ENCODE measurements at places on chromosomes 4 and X.

GRCh38 chrX:22383988-22384387 is 111.3 kb downstream of the CBLL2 start:
- DNase-seq, result no peak

GRCh38 chrX:69457756-69458155 is 46.4 kb upstream of the NALF2 start:
- no peak for DNase-seq

DNA sequence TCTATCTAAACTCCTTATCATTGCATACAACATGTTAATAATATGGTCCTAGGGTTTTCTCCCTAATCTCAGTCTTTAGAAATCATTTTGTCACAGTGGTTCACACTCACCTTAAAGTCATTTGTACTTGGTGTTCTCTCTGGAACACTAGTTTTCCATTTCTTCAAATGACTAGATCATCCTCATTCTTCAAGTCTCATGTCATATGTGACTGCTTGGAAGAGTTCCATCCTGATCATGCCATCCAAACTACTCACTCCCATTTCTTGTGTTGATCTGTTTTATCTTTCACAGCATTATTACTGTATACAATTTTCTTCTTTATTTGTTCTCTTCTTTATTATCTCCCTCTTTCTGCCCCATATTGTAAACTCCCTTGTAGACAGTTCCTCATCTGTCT is 66.5 kb downstream of the HTR2C start:
- no peak for DNase-seq

- DNase-seq, result peak; percentile 55
These were observed 36.0 kb downstream of the P2RY8 start for GRCh38 chrX:1500701-1501624.

DNA sequence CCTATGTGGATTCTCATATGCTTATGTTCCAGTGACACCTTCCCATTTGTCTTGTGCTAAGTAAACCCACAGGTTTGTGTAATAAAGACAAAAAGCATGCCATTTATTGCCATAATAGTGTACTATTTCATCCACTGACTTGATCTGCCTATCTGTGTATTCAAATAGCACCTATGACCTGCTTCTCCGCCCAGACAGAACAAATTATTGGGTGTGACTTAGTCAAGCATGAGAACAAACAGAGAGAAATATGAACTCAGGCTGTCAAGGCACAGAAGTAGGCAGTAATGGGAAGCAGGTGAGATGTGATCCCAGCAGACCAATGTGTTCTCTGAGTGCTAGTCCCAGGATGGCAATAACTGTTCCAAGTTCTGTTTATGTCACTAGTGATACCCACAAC is 25.4 kb downstream of the ELOVL6 start:
- DNase-seq, result no peak

- DNase-seq, result no peak
These were observed 7.3 kb downstream of the SPON2 start for GRCh38 chr4:1164956-1165545.

DNA sequence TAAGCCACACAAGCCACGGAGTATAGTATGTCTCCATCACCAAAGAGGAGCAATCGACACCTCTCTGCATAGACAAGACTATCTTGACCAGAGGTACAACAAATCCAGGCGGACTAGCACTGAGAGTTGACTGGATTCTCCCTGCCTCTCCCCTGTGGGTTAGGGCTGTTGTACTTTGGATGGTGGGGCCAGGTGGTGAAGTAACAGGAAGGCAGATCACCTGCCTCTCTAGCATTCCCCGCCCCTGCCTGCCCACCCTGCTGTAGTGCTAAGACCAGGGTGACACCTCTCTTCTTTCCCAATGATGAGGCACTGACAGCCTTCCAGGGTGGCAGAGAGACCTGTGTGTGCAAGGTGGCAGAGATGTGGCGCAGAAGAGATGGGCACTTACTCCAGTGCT is 47.5 kb upstream of the TRIM2 start:
- no peak for DNase-seq
